ENCODE measurements at places on chromosomes 12 and 14. TPM values are rescaled to one million over a fixed set of nuclear protein-coding genes. Genes with fewer than 3 reads are reported as not detected.

NTS gene
- total RNA-seq, result 0.40 TPM

GRCh38 chr14:104644091-104644635 is 39.6 kb upstream of the TMEM179 start:
- no peaks in the 10 kb centered on the region for H3K27me3 ChIP-seq
- H3K27ac ChIP-seq, result no peak overlapping the region
- no peak for DNase-seq

GRCh38 chr14:85714069-85714468 is 184.1 kb downstream of the FLRT2 start:
- H3K27ac ChIP-seq, result no peak overlapping the region
- no peak overlapping the region for H3K4me3 ChIP-seq
- H3K4me1 ChIP-seq, result no peaks in the 10 kb centered on the region
- no peaks in the 10 kb centered on the region for H3K36me3 ChIP-seq
- H3K27me3 ChIP-seq, result no peaks in the 10 kb centered on the region

OR4E1 gene
- total RNA-seq, result not detected

GRCh38 chr12:75489187-75489586 is 8.6 kb downstream of the GLIPR1 start:
- peaks cover 18% of the 10 kb centered on the region for H3K4me1 ChIP-seq
- no peaks in the 10 kb centered on the region for H3K27me3 ChIP-seq
- no peak overlapping the region for H3K4me3 ChIP-seq
- peaks cover 17% of the 10 kb centered on the region for H3K36me3 ChIP-seq

PTPN6 gene
- 16.9 TPM for total RNA-seq

- H3K27ac ChIP-seq, result peak overlapping the region; percentile 35
- no peaks in the 10 kb centered on the region for H3K27me3 ChIP-seq
- H3K36me3 ChIP-seq, result no peaks in the 10 kb centered on the region
- H3K4me1 ChIP-seq, result no peaks in the 10 kb centered on the region
Observed at GRCh38 chr12:7498809-7499208, 4.8 kb downstream of the CD163 start.

GRCh38 chr14:85528080-85528896 is 1.7 kb upstream of the FLRT2 start:
- H3K4me3 ChIP-seq, result peak overlapping the region; percentile 59
- peaks cover 19% of the 10 kb centered on the region for H3K4me1 ChIP-seq
- DNase-seq, result no peak
- H3K36me3 ChIP-seq, result no peaks in the 10 kb centered on the region
- peaks cover 62% of the 10 kb centered on the region for H3K27me3 ChIP-seq

GRCh38 chr14:37594238-37594970 is 645 bp downstream of the FOXA1 start:
- peak overlapping the region; percentile 20 for H3K27ac ChIP-seq
- H3K36me3 ChIP-seq, result no peaks in the 10 kb centered on the region
- no peak for DNase-seq
- H3K4me3 ChIP-seq, result peak overlapping the region; percentile 49
- peaks cover 39% of the 10 kb centered on the region for H3K4me1 ChIP-seq
- peaks cover 99% of the 10 kb centered on the region for H3K27me3 ChIP-seq
